Esophagus squamous epithelium (tissue), 5 donors: ENCODE measurements at places on chromosomes 5 and 9. TPM values are rescaled to one million over a fixed set of nuclear protein-coding genes. Genes with fewer than 3 reads are reported as not detected.

- DNase-seq = no peak
Observed at GRCh38 chr9:130971294-130971849, 32.3 kb upstream of the FIBCD1 start.

DNA sequence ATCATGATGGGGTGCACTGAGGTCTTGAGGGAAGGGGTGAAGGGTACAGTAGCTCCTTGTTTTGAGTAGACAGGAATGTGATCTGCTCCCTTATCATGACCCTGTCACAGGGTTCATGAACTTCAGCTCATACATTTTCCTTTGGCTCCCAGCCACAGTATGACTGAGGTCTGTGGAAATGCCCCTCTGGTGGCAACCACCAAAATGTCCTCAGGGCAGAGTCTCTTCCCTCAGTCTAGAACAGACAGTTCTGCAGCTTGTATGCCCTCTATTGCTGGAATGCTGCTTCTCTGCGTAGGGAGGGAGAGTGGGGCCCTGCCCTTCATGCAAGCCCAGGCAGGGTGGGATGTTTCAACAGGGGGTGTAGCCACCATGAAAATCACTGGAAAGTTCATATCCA is 53.8 kb upstream of the SNCAIP start:
- DNase-seq = no peak

DNA sequence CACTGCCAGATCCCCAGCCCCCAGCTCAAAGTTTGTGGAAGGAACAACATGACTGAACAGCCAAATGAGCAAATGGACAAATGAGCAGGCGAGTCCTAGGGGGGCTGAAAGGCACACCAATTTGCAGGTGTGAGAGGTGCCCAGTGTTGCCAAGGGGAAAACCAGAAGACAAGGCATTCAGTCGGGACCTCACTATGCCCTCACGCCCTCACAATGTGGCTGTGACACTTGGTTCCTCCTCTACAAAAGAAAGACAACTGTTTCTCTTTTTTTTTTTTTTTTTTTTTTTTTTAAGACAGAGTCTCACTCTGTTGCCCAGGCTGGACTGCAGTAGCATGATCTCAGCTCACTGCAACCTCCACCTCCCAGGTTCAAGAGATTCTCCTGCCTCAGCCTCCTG is 28.0 kb downstream of the TNIP1 start:
- DNase-seq = no peak

The LOX gene
- 8.1 TPM for total RNA-seq

- no peak for DNase-seq
Observed at GRCh38 chr9:211036-211435, 3.6 kb upstream of the DOCK8 start.

The DNAJC18 gene
- 2.7 TPM for total RNA-seq

DNA sequence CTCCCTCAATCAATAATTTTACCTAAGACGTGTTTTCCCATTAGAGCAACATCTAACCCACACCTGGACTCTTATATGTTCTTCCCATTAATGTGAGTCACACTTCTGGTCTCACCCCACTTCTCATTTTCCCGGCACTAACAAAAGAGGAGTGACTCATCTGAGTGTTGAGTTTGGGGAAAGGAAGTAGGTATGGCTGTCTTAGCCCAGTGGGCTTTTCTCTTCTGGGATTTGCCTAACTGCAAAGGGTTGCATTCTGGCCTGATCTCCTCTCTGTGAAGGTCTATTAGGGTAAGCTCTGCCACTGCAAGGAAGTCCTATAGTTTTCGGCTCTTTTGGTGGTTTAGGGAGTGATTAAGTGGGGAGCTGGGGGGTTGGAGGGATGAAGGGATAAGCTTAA is 195.6 kb downstream of the KIAA0825 start:
- DNase-seq = no peak

DNA sequence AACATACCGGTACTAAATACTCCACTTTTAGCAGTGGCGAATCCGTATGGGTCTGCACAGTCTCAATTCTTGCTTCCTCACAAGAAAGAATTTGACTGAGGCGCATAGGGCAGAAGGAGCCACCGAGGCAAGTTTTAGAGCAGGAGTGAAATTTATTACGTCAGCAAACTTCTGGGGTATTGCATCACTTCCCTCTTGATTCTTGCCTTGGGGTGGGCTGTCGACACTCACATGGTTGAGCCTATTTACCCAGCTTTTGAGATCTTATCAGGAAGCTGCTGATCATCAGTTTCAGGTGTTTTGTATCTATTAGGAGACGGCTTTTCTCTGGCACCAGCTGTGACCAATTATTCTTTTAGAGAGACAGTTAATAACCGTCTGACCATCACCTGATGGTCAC is 111.5 kb upstream of the CCNH start:
- DNase-seq = no peak
